ENCODE measurements at places on chromosomes 1 and 21. TPM values are rescaled to one million over a fixed set of nuclear protein-coding genes. Genes with fewer than 3 reads are reported as not detected.

The GBP7 gene
- total RNA-seq, result not detected

The KLF17 gene
- total RNA-seq, result not detected

The COL9A2 gene
- total RNA-seq, result 0.79 TPM

The CNKSR1 gene
- not detected for total RNA-seq

The DIO1 gene
- total RNA-seq, result not detected

The LRRC38 gene
- 0.22 TPM for total RNA-seq
